NCI-H187 treated with DMSO at 0.1 percent for 48 hours (cell line): ENCODE measurements at places on chromosomes 4 and X.

GRCh38 chrX:34379891-34380290 is 247.8 kb upstream of the FAM47A start:
- no peak for DNase-seq

- no peak for DNase-seq
Observed at GRCh38 chrX:37348231-37348970, 763 bp upstream of the PRRG1 start.

DNA sequence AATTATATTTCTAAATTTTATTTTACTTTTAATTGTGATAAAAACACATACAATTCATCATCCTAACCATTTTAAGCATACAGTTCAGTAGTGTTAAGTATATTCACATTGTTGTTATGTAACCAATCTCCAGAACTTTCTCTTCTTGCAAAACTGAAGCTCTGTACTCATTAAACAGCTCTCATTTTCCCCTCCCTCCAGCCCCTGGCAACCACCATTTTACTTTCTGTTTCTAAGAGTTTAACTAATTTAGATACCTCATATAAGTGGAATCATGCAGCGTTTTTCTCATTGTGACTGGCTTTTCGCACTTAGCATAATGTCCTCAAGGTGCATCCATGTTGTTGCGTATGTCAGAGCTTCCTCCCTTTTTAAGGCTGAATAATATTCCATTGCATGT is 46.7 kb upstream of the NDP start:
- no peak for DNase-seq

GRCh38 chr4:147492761-147493160 is 11.9 kb downstream of the EDNRA start:
- no peak for DNase-seq

- no peak for DNase-seq
Observed at GRCh38 chr4:48439988-48440387, 43.2 kb upstream of the SLC10A4 start.

GRCh38 chrX:64205735-64206501 is 410 bp upstream of the AMER1 start:
- DNase-seq, result peak; percentile 19

- no peak for DNase-seq
Observed at GRCh38 chr4:14916554-14917297, 85.6 kb upstream of the CPEB2 start.

GRCh38 chr4:19093951-19094350 is 1072.4 kb upstream of the LCORL start:
- no peak for DNase-seq

GRCh38 chr4:48315728-48316630 is 25.4 kb upstream of the SLAIN2 start:
- peak; percentile 13 for DNase-seq

DNA sequence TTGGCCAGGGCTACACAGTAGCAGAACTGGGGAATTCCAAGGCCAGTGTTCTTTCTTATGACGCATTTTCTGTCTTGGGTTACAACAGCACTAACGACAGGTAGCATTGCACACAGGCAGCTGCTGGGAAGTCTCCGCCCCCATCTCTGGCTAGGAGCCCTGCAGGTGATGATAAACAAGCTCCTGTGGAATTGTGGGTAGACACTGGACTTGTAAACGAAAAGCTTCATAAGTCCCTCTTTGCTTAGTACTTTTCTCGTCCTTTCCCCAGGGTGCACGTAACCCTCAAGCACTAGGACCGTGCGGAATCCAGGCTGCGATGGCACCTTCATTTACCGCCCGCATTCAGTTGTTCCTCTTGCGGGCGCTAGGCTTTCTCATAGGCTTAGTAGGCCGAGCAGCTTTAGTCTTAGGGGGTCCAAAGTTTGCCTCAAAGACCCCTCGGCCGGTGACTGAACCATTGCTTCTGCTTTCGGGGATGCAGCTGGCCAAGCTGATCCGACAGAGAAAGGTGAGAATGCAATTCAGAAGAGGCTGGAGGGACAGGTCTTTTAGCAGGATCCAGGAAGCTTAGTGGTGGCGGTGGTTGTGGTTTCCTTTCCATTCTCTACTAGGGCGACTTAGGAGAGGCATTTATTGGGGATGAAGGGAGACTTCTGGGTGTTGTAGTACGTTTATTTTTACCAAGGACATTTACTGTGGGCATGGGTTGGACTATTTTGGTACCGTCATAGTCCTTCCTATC is at the start of gene FAAH2:
TSS of gene FAAH2 (plus strand) at position 200 of the 745 bp plus-strand sequence. CDS start at position 320, 120 bp downstream.
- DNase-seq, result peak; percentile 18

DNA sequence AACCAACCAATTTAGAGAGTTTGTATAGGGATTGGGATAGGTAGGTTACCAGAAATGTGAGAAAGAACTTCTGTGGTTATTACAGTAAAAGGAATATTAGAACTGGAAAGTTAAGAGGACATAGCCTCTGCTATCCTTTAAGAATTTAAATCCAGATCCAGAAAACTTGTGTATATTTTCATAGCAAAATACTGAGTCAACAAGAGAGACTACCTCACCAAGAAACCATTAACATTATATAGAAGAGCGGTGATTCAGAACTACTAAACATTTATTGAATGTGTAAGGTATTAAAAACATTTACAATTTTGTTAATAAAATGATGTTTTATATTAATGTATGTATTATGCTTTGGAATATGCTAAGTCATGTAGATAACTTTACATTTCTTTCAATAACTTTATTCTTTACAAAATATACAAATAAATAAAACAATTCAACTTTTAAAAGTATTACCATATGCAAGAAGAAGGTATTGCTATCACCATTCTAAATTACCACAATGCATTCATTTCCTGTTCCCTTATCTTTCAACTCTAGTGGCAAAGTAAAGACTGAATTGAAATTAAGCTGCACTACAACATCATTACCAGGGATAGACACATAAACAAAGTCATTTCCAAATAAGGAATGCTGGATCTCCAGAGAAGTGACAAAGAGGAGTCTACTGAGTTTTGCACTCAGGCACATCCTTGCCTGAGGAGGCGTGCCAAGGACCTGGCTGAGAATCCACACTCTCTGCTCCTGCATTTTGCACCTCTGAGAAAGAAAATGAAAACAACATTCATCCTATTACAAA is 6.1 kb upstream of the BDH2 start:
- DNase-seq, result no peak

DNA sequence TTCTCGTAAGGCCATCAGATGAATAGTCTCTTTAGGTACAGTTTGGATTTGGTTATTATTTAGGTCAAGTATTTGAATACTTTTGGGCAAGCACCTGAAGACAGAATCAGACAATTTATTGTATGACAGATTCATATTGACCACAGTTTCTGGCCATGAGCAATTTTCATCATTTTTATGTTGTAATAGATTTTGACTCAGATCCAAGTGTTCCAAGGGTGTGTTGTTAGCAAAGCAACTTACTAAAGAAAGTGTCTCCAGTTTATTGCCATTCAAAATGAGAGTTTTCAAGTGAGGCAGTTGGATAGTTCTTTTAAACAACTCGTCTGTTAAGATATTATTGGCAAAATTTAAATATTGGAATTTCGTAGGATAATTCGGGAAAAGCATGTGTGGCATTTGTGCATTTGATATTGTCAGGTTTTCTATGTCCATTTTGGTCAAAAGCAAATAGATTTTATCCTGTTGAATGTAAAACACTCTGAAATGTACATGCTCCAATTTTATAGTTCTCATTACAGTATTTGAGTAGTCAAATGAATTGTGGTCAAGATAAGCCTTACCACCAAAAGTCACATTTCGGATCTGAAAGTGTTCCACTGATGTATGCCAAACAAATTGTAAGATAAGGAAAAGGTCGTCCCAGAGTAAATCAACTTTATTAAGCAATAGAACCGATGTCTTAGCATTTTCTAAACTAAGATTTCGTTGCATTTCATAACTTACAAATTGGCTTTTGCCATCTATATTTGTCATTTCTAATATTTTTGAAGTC is 8.4 kb downstream of the TLR10 start:
- DNase-seq, result no peak

DNA sequence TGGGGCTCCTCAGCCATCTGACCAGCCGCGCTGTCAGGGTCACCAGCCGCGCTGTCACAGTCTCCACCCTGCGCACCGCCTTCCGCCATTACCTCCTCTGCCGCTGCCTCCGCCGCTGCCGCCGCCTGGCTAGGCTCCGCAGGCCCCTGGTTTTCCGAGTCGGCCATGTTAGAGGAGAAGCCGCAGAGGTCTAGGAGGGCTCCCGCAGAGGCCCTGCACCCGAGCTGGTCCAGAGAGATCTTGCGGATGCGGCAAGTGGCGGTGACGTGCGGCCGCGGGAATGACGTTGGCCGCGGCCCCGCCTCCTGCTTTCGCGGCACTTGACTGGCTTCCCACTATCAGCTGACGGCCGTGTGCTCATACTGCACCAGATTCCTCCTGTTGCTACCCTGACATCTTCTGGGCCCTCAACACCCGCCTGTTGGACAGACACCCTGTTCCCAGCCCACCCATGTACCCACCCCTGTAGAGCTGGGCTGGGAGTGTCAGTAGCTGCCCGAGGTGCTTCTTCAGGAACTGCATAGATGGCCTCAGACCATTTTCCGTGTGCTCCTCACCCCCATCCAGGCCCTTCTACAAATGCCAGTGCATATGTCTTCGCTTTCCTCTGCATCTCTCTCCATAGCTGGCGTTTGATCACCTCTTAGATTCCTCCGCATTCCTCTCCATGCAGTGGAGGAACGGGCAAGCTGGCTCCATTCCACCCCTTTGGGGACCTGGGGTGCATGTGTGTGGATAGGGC is at the start of gene NAP1L5:
TSS of gene NAP1L5 (minus strand) at position 242 of the 742 bp plus-strand sequence. CDS start at position 167, 75 bp downstream.
- no peak for DNase-seq

GRCh38 chr4:112888622-112889021 is 160.8 kb upstream of the ANK2 start:
- DNase-seq, result no peak

GRCh38 chr4:38085751-38086150 is 125.6 kb downstream of the PTTG2 start:
- no peak for DNase-seq

DNA sequence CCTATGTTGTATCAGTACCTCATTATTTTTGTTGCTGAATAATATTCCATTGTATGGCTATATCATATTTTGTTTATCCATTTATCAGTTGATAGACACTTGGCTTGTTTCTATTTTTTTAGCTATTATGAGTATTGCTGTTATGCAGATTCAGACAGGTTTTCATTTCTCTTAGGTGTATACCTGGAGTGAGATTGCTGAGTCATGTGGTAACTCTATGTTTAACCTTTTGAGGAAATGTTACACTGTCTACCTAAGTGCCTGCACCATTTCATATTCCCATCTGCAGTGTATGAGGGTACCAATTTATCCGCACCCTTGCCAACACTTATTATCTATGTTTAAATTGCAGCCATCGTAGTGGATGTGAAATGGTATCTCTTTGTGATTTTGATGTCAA is 43.0 kb upstream of the SH3RF1 start:
- DNase-seq, result no peak

DNA sequence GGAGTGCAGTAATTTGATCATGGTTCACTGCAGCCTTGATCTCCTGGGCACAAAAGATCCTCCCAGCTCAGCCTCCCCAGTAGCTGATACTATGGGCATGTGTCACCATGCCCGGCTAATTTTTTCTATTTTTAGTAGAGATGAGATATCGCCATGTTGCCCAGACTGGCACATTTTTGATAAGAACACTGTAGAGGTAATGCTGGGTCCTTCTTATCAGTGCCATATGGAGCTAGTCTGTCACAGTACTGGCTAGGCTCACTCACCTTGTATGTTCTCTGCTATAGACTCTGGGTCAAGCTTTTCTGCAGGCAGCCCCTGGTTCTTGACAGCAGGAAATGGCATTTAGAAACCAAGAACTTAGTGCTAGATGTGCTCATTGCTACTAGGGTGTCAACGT is 53.9 kb downstream of the BCOR start:
- no peak for DNase-seq

DNA sequence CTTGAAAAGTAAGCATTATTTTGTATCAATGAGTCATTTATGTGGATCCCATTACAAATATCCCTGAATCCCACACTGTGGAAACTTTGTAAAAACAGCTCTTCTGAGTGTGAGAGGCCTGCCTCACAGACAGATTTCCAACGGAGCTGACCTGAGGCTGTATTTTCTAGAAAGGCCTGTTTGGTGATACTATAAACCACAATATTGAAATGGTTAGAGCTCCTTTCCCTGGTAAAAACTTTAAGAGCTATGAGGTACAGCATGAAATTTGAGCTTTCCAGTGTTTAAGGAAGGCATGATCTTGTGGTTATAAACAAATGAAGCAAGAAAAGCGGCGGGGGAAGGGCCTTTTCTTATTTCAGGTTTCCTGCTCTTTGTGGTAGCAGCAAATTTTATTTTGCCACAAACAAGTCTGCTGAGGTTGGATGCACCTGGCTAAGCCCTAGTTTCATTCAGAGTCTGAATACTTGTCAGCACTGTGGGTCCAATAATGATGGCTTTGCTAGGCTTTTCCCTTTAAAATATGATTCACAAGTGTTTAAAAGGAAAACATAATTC is 86.8 kb upstream of the ETNPPL start:
- DNase-seq, result no peak

DNA sequence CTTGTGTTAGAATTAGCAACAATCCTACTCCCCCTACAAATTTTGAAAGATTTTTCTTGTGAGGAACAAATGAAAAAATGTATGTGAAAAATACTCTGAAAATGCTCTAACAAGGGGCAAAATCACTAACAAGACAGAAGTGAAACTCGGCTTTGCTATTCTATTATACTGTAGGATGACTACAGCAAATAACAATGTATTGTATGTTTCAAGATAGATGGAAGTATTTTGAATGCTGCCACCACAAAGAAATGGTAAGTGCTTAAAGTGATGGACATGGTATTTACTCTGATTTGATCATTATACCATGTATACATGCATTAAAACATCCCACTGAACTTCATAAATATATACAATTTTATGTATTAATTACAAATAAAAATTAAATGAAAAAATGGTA is 192.8 kb downstream of the SPOCK3 start:
- DNase-seq, result no peak

DNA sequence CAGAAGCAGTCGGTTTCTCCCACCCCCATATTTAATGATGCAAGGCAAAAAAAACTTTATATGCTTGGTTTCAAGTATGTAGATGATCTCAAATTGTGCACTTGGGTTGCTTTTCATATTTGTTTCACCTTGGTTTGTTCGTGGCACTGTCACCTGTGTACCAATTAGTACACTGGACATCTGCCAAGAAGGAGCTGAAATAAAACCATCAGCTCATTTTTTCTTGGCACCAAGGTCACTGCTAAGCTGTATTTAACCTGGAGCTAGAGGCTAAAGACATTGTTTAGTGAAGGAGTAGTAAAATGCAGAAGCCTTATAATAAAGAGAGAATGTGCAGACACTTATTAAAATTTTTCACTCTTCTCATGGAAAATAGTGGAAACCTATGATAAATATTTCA is 430.8 kb downstream of the ARHGAP24 start:
- DNase-seq, result peak; percentile 85

- no peak for DNase-seq
Observed at GRCh38 chrX:85903692-85904471, 143.5 kb downstream of the CHM start.

- no peak for DNase-seq
Observed at GRCh38 chr4:10031668-10032590, 10.6 kb upstream of the SLC2A9 start.

DNA sequence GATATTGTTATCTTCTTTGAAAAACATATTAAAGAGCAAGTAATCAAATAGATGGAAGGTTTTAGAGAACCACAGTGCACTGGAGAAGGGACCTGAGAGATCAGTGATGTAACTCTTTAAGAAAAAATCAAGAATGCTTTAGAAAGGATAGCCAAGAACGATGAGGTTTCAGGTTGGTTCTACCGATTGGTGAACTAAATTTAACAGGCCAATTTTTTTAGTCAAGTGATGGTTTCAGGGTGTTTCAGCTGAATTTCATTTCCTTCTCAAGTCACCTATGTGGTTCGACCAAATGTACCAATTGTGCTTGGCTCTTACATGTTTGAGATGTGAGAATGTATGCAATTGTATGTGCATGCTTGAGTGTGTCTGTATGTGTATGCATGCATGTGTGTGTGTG is 26.5 kb downstream of the HS3ST1 start:
- no peak for DNase-seq

- DNase-seq, result no peak
Observed at GRCh38 chr4:33060674-33061542, 2340.7 kb downstream of the PCDH7 start.
